ENCODE measurements at places on chromosomes 3 and 15.
A peak's percentile ranks its signal among the peaks of the same experiment; 100 is the strongest.

GRCh38 chr3:154548341-154548740, 118.4 kb upstream of the GPR149 start:
- no peak for DNase-seq

GRCh38 chr15:77023576-77024272, 28.8 kb downstream of the PSTPIP1 start:
- DNase-seq = no peak

GRCh38 chr3:142500211-142500610, 52.4 kb upstream of the XRN1 start:
- DNase-seq = no peak

DNA sequence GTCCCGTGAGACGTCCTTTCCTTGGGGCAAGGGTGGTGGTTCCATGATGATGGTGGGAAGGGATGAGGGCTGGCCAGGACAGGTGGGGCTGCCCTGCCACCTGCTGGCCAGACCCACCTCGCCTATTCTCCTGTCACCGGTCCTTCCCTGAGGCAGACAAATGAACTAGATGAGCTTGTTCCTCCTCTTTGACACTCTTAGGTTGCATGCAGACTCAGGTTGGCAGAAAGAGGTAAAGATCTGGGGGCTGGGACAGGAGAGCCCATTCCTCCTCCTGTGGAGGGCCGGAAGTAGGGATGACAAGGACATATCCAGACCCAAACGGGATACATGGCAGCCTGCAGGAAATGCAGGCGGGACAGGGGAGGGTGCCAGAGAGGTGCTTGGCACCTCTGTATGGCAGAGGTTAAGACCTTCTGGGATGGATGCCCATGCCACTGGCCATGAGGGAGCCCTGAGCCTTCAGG, 38.6 kb downstream of the ACSBG1 start:
- peak; percentile 25 for DNase-seq

DNA sequence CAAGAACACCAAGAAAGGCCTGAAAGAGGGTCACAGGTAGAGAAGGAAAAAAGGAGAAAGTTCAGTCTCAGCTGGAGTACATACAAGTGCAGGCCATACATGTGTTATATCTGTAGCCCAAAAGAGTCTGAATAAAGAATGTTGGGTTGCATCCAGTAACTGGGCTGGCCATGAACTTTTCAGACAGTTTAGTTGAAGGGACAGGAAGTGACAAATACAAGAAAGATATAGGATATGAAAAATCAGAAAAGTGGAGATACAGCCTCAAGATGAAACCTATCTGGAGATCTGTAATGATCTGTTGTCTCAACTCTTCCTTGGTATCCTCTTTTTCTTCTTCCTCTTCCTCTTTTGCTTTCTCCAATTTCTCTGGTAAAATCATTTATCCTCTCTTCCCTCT, 671.7 kb downstream of the MECOM start:
- DNase-seq = no peak

DNA sequence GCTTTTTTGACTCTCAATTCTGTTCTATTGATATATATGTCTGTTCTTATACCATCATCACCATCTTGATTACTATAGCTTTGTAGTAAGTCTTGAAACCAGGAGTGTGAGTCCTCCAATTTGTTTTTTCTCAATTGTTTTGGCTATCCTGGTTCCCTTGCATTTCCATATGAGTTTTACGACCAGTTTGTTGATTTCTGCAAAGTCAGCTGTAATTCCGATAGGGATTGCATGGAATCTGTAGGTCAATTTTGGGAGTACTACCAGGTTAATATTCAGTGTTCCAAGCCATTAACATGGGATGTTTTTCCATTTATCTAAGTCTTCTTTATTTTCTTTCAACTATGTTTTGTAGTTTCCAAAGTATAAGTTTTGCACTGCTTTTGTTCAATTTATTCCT, 27.0 kb downstream of the PGBD4 start:
- no peak for DNase-seq

DNA sequence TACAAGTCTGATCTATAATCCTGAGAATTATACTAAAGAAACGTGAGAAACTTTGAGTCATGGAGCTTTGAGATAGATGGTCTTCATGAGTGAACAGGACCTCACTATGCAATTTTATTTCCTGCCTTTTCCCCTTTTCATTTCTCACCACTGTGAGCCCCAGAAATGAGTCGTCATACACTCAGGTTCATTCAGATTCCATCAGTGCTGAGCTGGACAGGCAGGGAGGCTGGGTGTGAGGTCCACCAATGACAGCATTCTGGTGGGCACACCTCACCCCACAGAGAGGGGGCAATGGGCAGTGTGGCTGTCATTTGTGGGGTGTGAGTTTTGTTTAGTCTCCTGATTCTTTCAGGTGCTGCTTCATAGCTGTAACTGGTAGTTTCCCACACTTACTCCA, 16.9 kb downstream of the TIGIT start:
- no peak for DNase-seq

- no peak for DNase-seq
Observed at GRCh38 chr15:74428970-74429780, 4.6 kb downstream of the SEMA7A start.

DNA sequence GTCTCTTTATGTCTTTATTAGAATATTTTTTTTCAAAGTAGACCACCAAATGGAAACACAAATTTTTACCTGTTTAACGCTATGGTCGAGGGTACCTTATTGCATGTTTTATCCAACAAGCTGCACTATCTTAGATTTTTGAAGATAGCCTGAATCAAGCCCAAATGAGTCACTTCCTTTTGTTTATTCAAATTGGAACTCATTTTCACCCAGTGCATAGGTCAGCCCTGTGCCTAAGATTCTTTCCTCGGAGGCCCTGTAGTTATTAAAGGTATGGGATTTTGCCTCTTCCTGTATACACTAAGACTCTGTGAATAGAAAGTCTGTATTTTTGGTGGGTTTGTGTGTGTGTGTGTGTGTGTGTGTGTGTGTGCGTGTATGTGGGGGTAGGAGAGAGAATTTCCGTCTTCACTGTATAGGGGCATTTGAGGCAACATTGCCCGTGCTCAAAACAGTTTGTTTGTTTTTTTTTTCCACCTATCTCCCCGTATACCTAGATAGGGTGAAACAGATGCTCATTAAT, 358.0 kb upstream of the CADM2 start:
- DNase-seq = no peak

GRCh38 chr3:182892226-182892625, 88.1 kb downstream of the DCUN1D1 start:
- no peak for DNase-seq

DNA sequence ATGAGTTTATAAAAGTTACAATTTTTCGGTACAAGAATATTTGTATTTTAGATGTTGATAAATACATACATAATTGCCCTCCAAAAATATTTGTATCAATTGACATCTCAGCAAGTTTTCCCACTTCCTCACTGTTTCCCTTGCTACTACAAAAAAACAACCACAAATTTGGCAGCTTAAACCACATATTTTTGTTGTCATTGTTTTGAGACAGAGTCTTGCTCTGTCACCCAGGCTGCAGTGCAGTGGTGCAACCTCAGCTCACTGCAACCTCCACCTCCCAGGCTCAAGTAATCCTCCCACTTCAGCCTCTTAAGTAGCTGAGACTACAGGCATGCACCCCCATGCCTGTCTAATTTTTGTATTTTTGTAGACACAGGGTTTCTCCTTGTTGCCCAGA, 162.8 kb upstream of the RARB start:
- DNase-seq = no peak

- peak; percentile 91 for DNase-seq
Observed at GRCh38 chr15:40928821-40929659, at the start of gene DLL4. DLL4 (plus strand) TSS chr15:40929340; CDS start chr15:40929669, 329 bp downstream.

GRCh38 chr15:34793071-34793470, 2.3 kb downstream of the ACTC1 start:
- DNase-seq = no peak

DNA sequence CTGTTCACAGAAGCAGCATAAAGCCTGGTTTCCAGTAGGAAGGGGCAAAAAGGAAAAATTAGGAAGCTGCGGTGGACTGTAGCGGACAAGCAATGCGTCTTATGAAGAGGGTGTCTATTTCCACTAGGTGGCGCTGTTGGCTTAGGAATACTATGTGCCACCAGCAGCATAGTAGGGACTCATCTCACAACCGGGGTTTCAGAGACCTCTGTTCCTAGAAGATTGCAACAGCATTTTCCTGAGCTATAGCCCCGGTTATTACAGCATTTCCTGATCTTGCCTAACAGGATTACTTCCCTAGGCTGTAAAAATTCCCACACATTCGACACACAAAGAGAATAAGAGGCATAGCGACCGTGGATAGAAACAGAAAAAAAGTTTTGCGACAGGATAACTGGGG, 683.0 kb downstream of the TBL1XR1 start:
- no peak for DNase-seq

GRCh38 chr3:12114251-12114650, 44.5 kb downstream of the TIMP4 start:
- DNase-seq = no peak

- DNase-seq = no peak
Observed at GRCh38 chr3:169394316-169394715, 269.2 kb downstream of the MECOM start.

DNA sequence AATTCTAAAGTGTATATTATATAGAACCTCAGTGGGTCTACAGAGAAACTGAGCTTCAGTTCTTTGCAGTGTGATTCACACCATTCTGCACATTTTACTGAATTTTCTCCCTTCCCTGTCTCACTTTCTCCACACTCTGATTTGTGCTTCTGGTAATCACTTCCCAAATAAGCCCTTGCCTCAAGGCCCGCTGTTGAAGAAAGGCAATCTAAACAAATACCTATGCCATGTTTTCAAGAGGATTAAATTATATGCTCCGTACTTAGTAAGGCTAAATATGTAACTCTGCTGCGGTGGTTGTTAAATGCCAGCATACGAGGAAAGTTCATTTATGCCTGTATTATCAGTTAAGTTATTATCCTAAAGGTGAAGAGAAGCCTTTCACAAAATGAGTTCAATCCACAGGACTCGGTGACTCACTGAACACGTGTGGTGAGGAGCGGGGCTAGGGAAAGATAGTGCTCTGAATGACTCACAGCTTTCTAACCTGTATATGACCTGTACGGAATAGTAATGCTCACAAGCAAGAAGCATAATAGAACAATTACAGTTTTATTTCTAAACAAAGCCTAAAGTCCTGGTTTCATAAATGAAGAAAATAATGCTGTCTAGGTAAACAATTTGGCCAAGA, 25.1 kb downstream of the CNTN6 start:
- no peak for DNase-seq

GRCh38 chr3:124260206-124260915, 268.4 kb upstream of the ROPN1 start:
- DNase-seq = no peak

GRCh38 chr3:193701953-193702635, 109.1 kb downstream of the OPA1 start:
- no peak for DNase-seq

- no peak for DNase-seq
Observed at GRCh38 chr3:31129241-31129640, 234.8 kb upstream of the GADL1 start.

- DNase-seq = no peak
Observed at GRCh38 chr15:36472672-36473071, 106.8 kb upstream of the CDIN1 start.

- DNase-seq = no peak
Observed at GRCh38 chr3:193825617-193826016, 232.6 kb downstream of the OPA1 start.

DNA sequence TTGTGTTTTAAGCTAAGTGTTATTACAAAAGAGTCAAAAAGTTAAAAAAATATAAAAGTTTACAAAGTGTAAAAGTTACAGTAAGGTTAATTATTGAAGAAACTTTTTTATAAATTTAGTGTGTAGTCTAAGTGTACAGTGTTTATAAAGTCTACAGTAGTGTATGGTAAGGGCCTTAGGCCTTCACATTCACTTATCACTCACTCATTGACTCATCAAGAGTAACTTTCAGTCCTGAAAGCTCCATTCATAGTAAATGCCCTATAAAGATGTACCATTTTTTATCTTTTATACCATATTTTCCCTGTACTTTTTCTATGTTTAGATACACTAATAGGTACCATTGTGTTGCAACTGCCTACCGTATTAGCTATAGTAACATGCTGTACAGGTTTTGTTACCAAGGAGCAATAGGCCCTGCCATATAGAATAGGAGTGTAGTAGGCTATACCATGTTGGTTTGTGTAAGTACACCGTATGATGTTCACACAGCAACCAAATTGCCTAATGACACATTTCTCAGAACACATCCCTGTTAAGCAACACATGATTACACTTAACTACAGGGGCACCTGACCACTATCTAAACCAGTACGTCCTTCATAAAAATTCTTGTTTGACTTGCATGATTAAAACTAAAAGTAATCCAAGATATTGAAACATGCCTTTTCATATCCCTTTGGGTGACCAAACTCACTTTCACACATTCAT, 17.2 kb downstream of the RAD18 start:
- DNase-seq = no peak

DNA sequence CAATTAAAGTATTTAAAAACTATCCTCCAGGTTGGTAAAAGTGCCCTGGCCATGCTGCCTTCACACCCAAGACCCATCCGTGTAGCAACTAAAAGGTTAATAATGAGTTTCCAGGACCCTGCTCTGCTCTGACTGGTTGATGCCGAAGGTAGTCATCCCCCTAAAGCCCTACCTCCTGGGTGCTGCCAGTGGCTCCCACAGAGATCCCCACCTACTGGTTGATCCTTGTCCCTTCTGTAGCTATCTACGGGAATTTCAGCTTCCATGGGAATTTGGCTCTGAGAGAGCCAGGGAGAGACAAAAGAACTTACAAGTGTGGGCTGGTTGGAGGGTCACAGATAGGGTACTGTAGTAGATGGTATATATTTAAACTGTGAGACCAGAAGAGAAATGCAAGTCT, 110.6 kb upstream of the NANOGP8 start:
- no peak for DNase-seq

DNA sequence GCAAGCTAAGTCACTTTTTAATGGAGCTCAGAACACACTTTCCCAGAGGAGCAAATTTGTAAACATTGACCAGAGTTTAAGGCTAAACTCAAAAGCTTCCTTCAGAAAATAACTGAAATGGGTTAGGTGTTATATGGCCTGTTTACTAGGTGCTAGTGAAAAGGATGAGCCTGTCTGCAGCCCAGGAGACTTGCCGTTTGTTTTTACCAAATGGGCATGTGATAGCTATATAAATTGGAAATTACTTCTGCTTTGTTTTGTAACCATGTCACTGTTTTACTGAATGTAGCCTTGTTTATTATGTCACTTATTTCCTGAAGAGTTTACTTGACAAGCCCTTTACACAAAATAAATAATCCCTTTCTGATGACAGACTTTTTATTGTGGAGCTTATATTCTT, 109.4 kb upstream of the THSD4 start:
- DNase-seq = no peak

DNA sequence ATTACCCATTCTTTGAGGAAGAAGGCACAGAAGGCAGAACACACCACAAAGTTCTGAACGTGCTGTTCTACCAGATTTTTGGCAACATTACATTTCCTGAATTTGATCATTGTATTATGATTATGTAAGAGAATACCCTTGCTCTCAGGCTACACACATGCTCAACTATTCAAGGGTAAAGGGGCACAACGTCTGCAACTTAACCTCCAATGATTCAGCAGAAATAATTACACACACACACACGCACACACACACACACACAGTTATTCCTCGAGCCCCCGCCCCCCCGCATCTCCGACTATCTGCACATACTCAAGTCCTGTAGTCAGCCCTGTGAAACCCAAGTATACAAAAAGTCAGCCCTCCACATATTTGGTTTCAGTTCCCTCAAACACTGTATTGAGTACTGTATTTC, 26.8 kb downstream of the RPN1 start:
- no peak for DNase-seq

- no peak for DNase-seq
Observed at GRCh38 chr3:89314454-89315098, 207.2 kb downstream of the EPHA3 start.

- DNase-seq = no peak
Observed at GRCh38 chr3:108407886-108408285, 102.5 kb downstream of the MYH15 start.

- no peak for DNase-seq
Observed at GRCh38 chr15:38205526-38206272, 46.9 kb upstream of the SPRED1 start.
